ENCODE measurements at places on chromosomes 7 and 10.

DNA sequence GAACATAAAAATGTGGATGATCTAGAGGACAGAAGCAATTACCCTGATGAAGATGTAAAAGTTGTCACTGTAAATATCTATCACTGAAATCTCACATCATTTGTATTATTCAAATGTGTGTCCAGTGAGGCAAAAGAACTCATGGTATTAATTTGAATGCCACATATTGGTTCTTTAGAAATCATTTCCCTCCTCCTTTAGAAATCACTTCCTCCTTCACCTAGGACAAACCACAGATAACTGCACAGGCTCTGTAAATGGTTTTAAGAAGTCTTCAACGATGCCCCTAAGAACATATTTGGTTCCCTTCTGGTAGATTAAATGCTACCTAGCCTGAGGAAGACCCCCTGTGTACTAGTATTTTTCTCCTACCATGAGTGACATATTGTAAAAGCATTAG, 33.1 kb upstream of the ZNF518A start:
- DNase-seq, result no peak

GRCh38 chr10:62736168-62736546, 68.4 kb upstream of the ADO start:
- no peak for DNase-seq

- DNase-seq, result no peak
These were observed 125.4 kb upstream of the MINDY3 start for GRCh38 chr10:15985690-15986089.

DNA sequence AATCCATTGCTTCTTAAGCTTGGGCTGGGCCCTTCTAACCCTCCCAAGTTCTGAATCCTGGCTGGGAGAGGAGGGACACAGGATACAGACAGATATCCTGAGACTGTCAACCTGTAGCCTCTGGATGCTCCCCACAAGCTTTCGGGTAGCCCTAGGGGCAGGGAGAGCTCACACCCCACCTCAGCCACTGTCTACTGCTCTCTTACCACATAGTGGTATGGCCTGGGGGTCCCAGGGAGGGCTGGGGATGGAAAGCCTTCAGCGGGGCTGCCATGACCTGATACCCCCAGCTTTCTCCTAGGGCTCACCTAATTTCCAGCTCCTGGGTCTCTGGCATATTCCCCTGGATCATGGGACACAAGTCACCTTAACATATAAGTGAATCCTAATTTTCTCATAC, 25.1 kb downstream of the CRHR2 start:
- DNase-seq, result no peak

DNA sequence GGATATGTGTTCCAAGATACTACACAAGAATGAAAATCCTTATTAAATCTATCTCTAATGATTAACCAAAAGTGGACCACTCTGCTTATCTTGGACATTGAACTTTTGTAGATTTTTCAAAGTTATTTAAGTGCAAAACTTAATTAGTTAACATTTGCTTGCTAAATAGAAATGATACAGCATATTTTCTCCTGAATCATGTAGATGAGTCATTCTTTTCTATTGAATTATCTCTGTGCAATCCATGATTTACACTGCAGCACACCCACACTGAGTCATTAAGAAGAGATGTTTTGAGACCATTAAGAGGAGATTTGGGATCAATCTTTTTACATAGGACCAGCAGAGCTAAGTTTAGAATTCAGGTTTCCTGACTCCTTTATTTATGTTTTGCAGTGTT, 6.6 kb upstream of the ABCC2 start:
- peak; percentile 61 for DNase-seq

DNA sequence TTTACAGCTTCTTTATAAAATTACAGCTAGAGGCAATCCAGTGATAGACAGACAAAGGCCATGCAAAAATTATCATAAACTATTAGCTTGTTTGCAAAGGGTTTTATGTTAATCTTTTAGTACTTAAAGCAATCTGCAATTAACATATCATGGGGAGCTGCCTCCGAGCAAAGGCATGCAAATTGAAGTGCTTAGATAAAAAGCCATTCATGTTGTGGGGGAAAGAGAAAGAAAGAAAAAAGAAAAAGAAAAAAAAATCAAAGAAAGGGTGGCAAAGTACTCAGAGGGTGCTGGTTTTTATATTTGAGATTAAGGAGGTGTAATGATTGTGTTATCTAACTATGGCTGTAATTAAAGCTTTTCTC, 799.5 kb downstream of the LRMDA start:
- DNase-seq, result no peak

DNA sequence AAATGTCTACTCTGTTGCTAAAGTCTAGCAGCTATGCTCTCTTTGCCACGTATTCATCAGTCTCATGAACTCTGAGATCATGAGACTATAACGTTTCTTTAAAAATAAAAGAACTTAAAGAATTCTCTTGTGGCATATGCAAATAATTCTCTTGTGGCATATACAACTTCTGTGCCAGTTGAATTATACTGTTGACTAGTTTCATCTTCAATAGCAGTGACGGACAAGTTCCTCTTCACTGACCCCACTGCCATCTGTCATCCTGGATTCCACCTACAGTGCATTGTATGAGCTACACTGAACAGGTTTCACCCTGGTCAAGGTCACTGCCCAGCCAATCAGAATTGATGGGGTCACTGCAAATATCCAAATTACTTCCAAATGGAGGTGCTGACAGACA, 88.2 kb downstream of the CD36 start:
- no peak for DNase-seq

GRCh38 chr10:111297351-111297848, 220.6 kb downstream of the ADRA2A start:
- DNase-seq, result peak; percentile 90

- no peak for DNase-seq
These were observed 100.1 kb downstream of the WDR11 start for GRCh38 chr10:120951288-120951687.

GRCh38 chr10:80486785-80487420, 32.8 kb downstream of the TSPAN14 start:
- no peak for DNase-seq

GRCh38 chr7:130894146-130894908, 160.3 kb upstream of the KLF14 start:
- DNase-seq, result no peak

DNA sequence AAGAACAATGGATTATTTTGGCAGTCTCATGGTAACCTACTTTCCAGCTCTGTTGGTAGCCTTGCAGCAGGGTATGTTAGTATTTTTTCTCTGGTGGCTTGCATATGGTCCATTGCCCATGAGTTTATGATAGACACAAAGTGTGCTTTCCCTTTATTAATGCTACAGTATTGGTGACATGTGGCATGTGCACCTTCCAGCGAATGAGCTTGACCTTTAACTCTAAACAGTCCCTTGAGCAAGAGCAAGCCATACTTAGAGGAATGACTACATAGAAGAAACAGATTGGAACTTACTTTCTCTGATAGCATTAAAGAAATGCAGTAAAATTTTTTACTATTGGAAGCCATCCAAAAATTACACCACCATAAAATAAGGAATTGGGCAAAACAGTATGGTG, 73.9 kb downstream of the VTI1A start:
- DNase-seq, result no peak

- no peak for DNase-seq
These were observed 41.4 kb downstream of the BRAF start for GRCh38 chr7:140883378-140883777.

- no peak for DNase-seq
These were observed 1109.8 kb upstream of the AUTS2 start for GRCh38 chr7:68488341-68489060.

DNA sequence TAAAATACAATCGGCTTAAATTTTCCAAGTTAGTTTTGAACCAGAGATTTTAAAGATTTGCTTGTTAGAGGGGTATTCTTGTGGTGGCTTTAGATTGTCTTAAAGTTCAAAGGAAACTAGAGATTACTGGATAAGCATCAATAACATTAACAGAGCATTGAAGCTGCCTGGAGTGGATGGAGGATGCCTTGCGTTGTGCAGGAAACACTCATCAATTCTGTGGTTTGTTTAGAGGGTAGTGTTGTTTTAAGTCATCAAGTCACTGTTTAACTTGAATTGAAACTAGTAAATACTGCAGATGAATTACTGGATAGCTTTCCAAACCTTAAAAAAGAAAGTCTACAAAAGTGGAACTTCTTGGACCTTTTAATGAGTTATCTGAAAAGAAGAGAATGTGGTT, 218.6 kb downstream of the CELF2 start:
- peak; percentile 46 for DNase-seq

DNA sequence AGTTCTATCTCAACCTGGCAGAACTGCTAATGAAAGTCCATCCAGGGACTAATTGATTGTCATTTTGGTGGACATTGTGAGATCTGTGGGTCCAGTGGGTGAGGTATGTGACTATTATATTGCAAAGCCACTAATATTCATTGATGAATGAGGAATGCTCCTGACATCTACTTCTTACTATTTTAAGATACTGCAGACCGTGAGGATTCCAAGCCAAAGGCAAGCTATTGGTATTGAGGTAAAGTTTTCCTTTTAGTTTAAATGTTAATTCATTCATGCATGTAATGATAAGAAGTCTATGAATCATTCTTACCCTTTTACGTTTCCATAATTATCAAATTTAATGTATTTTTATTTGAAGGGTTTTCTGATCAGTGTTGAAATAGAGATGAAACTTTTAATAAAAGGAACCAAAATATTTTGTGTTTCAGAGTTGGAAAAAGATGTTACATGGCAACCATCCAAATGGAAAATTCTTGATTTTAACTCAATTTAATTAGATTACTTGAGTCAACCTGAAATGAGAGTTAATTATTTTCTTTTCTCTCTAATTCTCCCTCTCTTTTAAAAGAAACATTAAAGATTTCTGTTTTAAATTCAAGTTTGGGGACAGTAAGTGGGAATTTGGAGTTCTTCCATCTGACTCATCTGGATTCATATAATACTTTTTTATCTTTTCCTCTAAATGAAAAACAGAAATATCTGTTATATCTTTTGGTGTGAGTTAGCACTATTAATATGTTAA, 39.6 kb downstream of the NUP205 start:
- DNase-seq, result peak; percentile 50

- no peak for DNase-seq
These were observed 574.5 kb downstream of the TYW1 start for GRCh38 chr7:67571026-67571545.

DNA sequence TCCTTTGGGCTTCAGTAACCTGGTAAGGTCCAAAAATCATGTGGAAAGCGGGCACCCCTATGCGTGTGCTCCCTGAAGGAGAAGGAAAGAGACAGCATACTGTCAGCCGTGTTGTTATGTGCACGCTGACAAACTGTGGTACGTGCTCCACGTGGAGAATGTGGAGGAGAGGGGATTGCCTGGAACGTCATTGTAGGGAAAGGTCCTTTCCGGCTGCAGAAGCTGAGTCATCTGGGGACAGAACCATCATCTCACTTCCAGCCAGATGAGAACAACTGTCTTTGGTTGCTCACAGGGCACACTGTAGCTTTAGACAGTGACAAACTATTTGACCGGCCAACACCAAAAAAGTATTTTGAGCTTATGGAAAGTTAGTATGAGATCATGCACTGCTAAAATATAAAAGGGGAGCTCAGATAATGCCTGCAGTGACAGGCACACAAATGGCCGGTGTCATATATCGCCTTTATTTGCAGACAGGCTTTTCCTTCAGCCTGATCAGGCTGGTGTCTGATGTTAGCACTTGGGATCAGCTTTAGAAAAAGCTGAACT, 38.8 kb upstream of the GRB10 start:
- DNase-seq, result no peak

DNA sequence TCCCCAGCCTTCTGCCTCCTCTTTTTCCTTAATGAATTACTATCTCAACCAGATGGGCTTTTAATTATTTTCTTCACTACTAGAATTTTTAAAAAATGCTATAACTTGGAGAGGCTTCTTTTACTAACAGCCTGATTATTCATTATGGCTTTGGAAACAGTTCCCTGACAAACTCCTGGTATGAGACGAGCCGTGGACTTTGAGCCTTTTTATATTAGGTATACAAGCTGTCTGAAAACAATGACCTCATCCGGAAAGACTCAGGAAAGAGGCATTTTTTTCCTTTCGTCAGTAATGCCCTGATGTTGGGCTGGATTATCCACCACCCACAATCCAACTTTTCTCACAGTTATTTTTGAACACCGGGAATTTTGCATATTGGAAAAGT, 26.7 kb upstream of the ABLIM1 start:
- DNase-seq, result peak; percentile 90

DNA sequence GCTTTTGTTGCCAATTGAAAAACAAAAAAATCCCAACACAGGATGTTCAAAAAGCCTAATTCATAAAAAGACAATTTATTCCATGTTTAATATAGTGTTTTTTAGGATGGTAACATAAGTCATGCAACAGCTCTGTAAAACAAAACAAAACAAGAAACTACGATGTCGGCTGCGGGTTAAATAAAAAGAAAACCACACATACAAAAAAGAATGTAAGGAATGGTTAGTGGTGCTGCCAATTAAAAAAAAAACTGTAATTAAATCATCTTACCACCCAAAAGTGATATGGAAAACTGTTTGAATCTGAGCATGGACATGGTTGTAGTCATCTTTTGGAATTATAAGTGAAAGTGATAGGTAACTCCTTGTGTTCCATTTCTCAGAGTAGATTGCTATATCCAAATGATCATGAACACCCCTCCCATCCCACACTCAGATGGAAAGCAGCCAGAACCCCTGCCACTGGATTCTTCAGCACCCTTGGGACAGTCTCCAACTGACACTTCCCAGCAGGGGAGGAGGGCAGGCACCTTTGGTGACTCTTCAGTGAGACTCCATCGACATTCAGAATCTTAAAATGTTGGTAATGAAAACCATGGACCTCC, 14.3 kb upstream of the DAGLB start:
- DNase-seq, result no peak

DNA sequence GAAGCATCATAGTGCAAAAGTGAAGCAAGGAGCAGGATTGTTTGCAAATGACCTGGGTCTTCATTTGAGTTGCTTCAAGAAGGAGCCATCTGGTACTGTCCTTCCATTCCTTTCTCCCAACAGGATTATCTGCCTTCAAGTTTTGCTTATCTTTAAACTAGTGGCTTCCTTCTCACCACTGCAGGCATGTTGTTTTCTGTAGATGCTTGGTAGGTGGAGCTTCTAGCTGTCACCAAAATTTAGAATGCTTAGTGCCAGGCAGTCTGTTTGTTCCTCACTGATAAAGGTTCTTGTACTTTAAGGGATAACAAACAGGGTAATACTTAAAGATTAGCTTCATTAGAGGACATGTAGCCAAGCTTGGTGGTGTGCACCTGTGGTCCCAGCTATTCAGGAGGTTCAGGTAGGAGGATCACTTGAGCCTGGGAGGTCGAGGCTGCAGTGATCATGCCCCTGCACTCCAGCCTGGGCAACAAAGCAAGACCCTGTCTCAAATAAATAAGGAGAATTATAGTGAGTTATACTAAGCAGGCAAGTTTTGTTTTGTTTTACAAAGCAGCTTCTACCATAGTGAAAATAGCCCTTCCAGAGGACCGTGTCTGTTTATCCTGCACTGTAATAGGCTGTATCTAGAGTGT, 5.7 kb downstream of the ARL5B start:
- no peak for DNase-seq
